ENCODE measurements at places on chromosomes 7 and 10.
A peak's percentile ranks its signal among the peaks of the same experiment; 100 is the strongest.

GRCh38 chr7:151248346-151249033 lies at the start of gene SMARCD3:
TSS of gene SMARCD3 (minus strand) at chr7:151248694. CDS start at chr7:151248562, 132 bp downstream.
- peak; percentile 70 for DNase-seq

DNA sequence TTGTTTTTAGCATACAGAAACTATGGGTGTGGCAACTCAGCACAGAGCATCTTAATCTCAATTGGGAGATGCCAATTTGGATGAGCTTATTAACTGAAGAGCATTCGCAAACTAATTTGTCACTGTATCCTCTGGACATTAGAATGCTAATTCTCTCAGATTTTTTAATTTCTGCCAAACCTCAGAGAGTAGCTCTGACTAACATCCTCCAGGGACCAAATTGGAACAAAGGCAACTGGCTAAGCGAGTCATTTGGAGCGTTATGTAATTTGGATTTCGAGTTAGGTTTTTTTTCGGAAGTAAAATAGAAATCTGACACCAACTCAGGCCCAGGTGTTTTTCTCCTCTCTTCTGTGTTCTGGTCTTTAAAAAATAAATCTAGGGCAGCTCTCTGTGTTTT lies 201.9 kb downstream of the BMPER start:
- DNase-seq: no peak

- DNase-seq: no peak
These were observed at the start of gene SPAG6 for GRCh38 chr10:22345301-22346095. TSS of gene SPAG6 (plus strand) at chr10:22345496. CDS start at chr10:22345612, 116 bp downstream.

GRCh38 chr10:22599636-22600228 lies 114.6 kb downstream of the PIP4K2A start:
- DNase-seq: no peak

- no peak for DNase-seq
These were observed 595.4 kb downstream of the GALNT17 start for GRCh38 chr7:71727347-71727746.

DNA sequence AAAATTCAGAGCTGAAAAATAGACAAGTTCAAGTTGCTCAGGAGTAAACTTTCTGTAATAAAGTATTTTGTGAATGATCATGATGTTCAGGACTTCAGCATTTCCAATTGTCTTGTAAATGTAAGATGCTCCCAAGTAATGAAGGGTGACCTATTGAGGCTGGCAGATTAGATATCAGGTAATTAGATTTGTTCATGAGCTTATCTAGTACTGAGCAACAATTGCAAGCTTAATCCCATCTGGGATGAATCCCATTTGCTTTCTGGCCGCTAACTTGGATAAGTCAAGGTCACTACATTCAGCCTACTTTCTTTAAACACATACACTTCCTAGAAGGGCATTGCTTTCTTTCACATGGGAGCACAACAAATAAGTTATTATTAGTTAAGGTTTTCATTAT lies 82.4 kb upstream of the ITGB1 start:
- no peak for DNase-seq

- DNase-seq: no peak
These were observed 238.9 kb upstream of the PLXNA4 start for GRCh38 chr7:132815130-132815529.

DNA sequence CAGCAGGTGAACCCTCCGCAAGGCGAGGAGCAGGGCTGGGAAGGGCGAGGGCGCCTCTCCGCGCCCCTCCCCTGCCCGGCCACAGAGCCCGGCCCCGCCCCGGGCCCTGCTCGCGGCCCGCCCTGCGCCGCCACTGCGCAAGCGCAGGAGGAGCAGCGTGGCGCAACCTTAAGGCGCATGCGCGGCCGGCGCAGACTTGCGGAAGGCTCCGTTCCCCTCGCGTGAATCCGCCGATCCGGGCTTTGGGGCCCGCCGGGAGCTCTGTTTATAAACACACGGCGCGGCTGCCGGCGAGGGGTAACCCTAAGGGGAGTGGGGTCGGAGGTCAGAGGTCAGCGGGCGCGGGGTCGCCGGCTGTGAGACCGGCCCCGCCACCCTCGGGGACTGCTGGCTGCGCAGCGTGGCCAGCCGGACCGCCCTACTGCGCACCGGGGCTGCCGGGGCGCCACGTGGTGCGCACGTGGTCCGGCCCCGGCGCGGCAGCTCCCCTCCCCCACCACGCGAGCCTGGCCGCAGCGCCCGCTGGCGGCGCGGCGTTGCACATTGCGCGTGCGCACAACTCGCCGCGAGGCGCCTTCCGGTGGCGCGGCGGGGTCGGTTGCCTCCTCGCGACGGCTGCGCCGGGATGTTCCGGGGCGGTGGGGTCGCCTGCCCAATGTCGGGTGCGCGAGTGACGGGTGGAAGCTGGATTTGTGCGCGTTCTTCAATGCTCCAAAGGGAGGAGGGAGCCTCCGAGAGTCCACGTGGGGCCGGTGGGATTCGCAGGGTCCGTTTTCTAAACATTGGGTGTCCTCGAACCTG lies 40.2 kb upstream of the FOXK1 start:
- DNase-seq: peak; percentile 96

DNA sequence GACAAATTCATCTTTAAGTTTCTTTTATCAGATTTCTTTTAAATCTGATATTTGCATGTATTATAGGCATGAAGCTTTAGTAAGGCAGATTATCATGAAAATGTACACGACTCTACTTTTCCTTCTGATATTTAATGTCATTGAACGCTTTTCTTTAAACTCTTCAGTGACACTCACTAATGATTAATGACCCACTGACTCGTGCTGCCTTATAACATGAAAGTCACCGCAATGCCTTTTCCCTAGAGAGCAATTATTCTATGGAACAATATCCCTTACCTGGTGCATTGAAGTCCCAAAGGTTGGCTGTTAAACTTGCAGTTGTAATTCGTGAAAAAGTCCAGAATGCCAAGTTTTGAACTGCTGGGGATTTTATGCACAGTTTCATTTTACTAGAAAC lies 33.4 kb upstream of the HGF start:
- DNase-seq: no peak

DNA sequence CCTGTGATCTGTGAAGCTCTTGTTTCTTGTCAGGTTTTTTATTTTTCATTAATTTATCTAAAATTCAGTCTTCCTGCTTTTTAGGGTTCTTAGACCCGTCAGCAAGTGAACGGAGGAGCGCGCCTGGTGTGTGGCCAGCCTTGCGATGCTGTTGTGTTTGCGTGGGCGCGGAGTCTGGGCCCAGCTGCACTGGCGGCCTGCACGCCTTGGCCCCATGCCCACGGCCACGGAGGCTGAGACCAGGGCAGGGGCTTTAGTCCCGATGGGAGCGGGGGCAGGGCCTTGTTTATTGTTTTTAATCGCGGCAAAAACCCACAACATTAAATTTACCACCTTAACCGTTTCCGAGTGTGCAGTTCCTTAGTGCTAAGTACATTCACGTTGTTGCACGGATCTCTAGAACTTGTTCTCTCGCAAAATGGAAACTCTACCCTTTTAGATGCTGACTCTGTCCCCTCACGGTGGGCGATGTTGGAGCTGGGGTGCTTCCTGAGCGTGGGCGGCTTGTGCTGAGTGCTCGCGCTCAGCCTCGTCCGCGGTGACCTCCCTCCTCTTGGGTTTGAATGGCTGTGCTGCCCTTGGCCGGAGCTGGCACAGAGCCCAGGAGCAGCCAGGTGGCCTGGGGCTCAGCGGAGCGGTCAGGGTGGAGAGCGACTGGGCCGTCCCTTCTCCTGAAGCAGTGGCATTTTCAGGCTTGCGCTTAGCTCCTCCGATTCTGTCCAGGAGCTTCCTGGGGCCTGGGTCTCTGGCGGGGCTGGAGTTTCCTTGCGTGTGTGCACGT lies 69.1 kb downstream of the INPP5A start:
- no peak for DNase-seq

GRCh38 chr10:86662186-86663045 lies 5.9 kb upstream of the LDB3 start:
- no peak for DNase-seq

- DNase-seq: no peak
These were observed 162.8 kb upstream of the ZMIZ1 start for GRCh38 chr10:78905957-78906308.

DNA sequence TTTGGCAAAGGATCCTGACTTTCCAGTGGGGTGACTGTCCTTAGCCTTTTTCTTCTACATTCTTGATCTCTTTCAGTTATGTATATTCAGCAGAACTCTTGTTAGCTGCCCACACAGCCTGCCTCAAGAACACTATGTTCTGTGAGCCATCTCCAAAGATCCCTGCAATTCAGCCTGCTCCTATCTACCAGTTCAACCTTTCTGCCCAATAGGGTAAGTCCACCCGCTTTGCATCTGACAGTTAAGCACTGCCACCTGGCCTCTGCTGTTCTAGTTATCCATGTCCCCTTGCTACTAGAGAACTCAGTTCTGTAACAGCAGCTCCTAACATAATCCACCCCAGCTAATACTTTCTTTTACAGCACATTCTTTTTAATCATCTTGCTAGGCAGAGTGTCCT lies 13.5 kb downstream of the OR9A2 start:
- no peak for DNase-seq

- DNase-seq: no peak
These were observed 329.4 kb downstream of the OTUD1 start for GRCh38 chr10:23768281-23768680.

DNA sequence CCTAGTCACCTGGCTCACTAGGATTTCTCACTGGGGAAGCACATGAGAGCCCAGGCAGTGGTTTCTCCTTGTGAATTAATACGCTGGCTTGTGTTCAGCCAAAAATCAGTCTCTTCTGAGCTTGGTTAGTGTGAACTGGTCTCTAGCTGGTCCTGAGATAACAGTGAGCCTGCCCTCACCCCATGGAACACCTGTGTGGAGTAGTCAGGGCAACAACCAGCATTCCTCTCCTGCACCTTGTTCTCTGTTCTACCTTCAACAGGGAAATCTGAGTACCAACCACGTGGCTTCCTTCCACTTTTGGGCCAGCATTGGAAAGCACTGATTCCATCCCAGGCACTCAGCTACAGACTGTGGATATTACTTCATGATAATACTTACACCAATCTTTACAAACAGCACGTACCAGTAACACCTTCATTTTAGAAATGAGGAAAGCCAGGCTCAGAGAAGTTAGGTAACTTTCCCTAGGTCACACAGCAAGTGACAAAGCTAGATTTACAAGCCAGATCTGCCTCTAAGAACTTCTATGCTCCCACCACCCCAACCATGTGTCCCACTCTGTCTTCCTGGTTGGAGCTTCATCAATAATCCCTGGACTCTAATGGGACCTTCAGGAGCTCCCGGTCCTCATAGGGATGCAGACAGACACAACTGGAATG lies 106.6 kb downstream of the GRID1 start:
- DNase-seq: no peak

DNA sequence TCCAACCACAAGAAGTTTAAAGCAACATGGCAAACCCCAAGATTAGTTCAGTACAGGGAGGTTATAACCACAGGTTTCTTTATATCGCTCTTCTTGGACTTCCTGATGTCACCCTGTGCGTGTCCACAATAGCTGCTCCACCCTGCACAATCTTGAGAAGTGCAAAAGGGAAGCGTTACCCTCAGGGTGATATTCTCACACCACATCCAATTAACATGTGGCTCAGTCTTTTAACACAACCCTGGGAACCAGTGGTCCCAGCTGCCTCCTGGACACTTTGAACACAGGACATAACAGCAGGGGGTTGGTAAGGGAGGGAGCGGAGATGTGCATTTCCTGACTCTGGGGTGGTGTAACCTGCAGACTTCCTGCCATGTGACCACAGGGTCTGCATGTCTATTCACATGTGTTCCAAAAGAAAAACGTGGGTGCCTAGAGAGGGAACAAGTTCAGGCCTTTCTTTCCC lies 64.6 kb downstream of the GSAP start:
- DNase-seq: peak; percentile 88

GRCh38 chr10:100997360-100998182 lies 2.0 kb upstream of the LZTS2 start:
- DNase-seq: peak; percentile 70

GRCh38 chr7:79880312-79880711 lies 254.3 kb upstream of the GNAI1 start:
- DNase-seq: no peak

DNA sequence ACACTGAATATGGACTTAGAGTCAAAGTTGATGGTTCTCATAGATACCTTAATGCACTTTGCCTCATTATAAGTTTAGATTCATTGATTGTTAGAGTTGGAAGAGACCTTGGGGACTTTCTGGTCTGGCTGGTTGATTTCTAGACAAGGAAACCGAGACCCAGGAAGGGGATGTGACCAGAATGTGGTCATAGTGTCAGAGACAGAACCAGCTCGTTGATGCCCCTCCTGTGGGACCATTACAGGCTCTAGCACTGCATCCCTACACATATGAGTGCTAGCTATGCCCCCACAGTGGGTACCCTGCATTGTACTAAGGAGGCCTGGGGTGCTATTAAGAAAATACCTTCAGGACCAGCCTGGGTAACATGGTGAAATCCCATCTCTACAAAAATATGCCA lies 306.6 kb downstream of the CAMK1D start:
- DNase-seq: no peak

DNA sequence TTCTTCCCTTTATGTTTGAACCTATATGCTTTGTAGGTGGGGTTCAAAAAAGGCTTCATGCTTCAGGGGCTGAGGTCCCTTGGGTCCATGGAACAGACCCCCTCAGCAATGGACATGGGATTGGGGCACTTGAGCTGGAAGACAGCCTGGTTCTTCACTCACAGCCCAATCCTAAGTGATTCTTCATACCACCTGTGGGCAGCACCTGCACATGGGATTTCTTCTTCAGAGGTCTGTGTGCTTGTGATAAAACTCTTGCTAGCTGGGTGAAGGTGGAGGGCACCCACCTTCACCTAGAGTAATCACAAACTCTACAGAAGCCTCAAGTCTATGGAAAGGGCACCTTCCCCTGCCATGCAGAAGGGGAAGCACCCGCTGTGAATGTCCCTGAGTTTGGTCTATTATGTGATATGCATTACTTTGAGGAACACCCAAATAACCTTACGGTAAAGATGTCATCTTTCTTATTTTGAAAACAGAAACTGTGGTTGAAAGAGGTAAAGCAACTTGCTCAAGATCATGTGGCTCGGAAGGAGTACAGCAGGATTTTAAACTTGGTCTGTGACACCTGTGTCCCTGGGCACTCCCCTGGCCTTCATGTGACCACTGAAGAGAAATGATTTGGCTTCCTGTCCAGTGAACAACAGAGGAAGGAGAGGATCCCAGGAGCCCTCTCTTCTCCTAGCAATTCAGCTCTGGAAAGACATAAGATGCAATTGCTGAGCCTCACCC lies 469.5 kb upstream of the ZMIZ1 start:
- no peak for DNase-seq

DNA sequence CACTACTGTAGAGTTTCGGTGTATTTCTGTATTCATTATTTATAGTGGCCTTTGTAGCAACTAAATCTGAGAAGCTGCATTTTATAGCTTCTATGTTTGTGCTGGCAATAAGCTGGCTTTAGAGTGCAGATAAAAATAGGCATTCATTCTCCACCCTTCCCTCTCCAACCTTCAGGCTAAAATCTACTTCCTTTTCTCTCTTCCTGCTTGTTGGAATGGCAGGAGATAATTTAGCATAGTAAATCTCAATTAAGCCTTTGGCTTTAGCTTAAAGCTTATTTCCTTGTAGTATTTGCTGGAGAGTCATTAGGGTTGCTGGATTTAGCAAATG lies 58.5 kb downstream of the CPVL start:
- DNase-seq: no peak

- DNase-seq: no peak
These were observed 128.7 kb upstream of the LYZL1 start for GRCh38 chr10:29160150-29160617.

GRCh38 chr10:114823077-114823463 lies 1.5 kb downstream of the FHIP2A start:
- DNase-seq: no peak

Measured in DND-41 (cell line).